Stimulated activated CD8-positive, alpha-beta memory T cell treated with anti-CD3 and anti-CD28 coated beads, Interleukin-4, amount 100 ng/mL, for 1 hour (primary cell): ENCODE measurements at places on chromosomes 2 and 18.

DNA sequence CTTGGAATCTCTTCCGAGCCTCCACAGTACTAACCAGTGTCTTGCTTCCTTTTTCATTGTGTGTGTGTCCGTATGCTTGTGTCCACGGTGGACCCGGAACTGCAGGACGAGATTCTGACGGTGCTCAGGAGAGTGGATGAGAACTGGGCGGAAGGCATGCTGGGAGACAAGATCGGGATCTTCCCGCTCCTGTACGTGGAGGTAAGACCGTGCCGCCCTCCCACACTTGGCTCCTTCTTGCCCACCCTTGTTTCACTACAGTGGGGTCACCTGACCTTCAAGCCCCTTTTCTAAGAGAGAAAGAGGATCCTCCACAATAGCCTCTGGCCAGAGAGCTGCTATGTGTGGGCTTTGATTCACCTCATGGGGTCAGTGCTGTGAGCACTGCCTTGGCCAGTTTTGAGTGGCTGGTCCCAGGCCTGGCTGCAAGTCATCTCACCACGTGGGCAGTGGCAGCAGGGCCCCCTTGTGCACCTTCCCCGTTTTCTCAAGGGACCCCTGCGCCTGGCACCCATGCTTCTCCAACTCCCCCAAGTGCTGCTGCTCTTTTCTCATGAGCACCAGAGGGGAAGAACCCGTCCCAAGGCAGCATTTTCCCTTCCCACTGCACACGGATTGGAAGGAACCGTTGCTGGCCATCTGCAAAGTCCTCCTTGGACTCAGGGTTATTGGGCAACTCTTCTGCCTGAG, 242.1 kb downstream of the SEPTIN10 start:
- DNase-seq: no peak

DNA sequence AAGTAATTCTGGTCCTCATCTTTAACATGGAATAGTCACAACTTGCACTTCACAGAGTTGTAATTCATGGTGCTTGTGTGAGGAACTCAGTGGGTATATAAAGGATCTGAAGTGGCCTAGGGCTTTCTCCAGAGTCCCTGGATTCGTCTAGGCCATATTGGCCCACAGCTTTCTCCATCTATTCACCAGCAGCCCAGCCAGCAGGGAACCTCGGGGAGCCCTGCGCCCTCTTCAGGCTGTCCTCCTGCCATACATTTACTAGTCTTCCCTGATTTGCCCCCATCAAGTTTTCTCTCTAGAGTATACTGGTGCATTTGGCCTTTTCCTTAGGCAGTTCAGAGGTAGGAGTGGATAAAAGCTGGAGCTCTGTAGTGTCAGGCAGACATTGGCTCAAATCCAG, 278.3 kb downstream of the MYCN start:
- no peak for DNase-seq

- no peak for DNase-seq
Measured at GRCh38 chr2:65320042-65320725, 92.6 kb downstream of the ACTR2 start.

DNA sequence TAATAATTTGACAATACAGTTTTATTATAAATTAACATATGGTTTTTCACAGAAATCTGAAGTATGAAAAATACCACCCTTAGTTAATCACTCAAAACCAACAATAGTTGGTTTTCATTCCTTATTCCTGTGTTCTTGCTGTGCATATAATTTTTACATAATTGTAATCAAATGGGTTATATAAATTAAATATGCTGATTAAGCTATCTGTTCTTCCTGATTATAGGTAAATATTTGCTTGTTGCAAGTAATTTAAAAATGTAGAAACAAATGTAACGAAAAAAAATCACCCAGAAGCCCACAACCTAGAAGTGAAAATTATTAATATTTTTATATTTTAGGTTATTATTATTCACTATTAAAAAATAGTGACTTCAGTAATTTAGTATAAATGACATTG, 98.3 kb downstream of the ZNF804A start:
- DNase-seq: no peak

GRCh38 chr2:85949280-85949679, 60.5 kb upstream of the ST3GAL5 start:
- no peak for DNase-seq

DNA sequence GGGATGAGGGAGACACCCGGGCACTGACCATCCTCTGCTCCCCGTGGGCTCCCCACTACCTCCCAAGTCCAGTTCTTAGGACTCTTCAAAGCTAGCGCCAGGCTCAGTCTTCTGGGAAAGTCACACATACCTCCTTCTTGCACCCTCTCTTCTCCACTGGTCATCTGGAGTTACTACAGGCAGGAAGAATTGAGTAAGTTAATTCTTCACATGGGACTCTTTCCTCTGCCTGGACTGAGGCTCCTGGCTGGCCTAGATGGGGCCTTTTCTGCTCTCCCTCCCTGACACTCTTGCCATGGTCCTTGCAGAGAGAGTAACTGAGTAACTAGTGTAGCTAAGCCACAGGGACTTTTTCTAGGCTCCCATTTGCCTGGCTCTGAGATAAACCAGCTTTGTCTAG, 96.5 kb upstream of the CELF4 start:
- DNase-seq: no peak

- DNase-seq: no peak
Measured at GRCh38 chr2:136801661-136802060, 36.3 kb downstream of the THSD7B start.
